SK-N-DZ (cell line): ENCODE measurements at places on chromosomes 11 and 22.
A peak's percentile ranks its signal among the peaks of the same experiment; 100 is the strongest.

GRCh38 chr11:58963551-58964104, 24.3 kb downstream of the GLYATL1 start:
- peak; percentile 8 for DNase-seq

DNA sequence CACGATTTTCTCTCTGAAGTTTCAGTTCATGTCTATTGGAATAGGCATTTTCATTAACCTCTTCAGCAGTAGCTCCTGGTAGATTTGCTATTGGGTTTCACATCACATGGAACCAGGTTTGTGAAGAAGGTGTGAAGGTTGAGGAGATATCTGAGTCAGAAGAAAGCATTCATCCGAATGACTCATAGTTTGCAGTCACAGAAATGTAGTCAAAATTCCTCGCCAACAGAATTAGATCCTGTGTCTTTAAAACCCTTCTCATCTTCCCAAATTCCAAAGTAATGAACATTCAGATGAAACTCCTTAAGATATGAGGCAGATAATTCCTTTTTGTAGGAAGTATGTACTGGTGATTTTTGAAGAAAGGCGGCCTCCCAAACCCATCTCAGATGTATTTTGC, 125.0 kb upstream of the LARGE1 start:
- no peak for DNase-seq

- no peak for DNase-seq
These were observed 14.1 kb upstream of the ARAP1 start for GRCh38 chr11:72766152-72766902.

DNA sequence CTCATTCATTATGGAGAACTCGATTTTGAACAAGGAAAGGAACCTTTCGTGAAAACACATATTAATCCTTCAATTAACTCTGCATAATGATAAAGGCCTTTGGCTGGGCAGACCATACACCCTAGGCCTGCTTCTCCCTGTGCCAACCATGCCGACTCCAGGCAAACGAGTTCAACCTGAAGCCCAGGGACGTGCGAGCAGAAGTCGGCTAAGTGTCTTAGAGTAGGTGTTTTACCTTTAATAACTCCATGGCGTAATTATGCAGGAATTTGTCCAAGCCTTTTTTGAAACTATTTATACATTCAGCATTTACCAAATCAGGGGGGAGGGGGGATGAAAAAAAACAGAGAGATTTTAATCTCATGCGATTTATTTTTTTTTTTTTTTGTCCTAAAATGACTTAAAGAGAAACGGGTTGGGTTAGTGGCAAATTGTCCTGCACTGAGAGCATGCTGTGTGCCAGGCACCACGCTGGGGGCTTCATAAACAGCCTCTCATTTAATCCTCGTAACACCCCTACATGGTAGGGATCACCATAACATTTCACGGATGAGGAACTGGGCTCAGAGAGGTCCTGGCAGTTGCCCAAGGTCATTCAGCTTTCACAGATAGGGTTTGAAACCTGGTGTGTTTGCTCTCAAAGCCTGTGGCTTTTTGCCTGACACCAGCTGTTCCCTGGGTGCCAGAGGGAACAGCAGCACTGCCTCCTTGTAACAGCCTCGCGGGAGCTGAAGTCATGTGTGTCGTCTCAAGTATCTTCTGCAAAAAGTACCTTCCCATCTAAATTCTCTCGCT, 423.9 kb downstream of the MN1 start:
- no peak for DNase-seq

DNA sequence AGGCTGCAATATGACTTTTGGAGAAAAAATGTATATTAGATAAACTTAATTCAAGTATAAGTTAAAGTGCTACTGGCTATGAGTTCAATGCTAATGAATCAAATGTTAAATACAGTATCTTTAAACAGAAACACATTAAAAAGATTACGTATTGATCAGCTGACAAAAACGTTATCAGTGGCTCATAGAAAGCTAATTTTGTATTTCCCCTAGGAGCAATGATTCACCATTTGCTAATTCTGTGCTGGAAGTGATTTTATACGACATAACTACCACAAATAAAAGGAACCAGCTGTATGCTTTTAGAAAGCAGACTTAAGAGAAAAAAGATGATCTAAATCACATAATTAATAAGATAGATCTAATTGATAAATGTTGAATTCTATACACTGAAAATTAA, 43.6 kb downstream of the MRE11 start:
- no peak for DNase-seq

DNA sequence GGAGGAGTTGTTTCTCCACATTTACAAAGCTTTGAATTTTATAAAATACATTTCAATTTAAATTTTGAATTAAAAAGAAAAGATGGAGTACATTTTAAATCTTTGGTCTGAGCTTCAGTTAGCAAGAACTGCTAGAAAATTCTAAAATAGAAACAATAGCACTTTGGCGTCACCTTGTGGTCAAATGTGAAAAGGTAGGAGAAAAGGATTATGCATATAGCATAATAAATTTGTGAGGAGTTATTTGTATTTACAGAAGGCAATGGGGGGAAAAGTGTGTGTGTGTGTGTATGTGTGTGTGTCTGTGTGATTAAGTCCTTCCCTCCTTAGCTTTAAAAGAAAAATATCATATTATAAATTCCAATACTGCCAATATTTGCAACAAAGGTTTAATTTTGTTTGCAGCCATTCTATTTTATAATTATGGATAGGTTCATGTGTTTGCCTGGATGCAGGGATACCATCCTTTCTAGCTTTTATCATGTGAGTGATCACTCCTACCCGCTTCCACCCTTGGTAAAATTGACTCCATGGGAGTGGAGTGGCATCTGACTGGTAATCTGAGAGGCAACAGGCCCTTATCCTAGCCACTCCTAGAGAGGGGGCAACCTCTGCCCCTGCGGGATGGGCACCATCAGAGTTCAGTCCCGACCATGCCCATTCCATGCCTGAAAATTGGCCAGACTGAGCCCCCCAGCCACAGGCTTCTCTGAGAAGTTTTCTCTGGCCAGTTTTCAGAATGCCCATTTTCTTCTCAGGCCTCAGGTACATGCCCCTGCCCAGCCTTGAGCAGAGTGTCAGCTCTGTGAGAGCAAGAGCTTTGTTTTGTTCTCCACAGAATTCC, 13.6 kb upstream of the LGR4 start:
- DNase-seq, result peak; percentile 67

GRCh38 chr11:69259096-69259495, 34.9 kb upstream of the MYEOV start:
- DNase-seq, result no peak

DNA sequence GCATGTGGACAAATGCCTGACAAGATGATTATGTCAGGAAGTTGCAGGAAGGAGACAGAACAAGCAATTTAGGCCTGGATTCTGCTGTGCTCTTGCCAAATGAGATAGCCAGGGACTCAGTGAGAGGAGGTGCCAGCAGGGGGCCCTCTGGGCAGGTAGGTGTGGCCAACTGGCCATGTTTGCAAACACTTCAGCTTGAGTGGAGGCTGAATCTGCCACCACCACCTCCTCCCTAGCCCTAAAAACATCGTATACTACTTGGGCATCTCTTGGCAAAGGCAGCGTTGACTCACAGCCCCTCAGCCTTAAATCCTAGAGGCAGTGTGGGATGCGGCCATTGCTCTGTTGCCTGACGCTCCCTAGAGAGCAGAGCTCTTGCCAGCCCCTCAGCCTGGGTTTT, 95.1 kb upstream of the PLET1 start:
- peak; percentile 3 for DNase-seq

DNA sequence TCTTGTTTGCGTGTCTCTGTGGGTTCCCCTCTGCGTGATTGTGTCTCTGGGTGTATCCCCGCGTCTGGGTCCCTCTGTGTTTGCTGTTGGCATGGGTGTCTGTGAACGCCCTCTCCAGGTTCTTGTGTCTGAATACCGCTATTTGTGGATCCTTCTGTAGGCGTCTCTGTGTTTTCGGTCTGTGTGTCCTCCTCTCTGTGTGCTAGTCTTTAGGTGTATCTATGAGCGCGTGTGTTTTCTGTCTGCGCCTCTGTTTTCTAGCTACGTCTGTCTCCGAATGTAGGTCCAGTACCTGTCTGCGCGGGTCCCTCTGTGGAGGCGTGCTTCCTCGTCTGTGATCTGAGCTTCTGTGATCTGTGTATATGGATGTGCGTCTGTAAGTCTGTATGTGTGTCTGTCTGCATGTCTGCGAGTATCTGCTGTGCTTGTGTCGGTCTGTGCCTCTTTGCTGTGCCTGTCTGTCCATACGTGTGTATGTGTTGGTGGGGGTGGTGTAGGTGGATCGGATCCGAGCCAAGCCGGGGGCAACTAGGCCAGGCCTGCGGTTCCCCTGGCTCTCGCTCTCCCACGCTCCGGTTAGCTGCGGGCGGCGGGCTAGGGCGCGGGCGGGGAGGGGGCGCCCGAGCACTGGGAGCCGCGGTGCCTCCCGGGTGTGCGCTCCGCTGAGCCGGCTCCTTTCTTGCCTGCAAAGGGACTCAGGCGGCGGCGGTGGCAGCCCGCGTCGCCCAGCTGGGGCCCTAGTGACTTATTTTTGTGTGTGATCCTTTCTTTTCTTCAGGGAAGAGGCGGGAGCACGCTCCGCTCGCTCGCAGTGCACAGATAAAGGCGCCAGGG, 105.3 kb upstream of the E2F8 start:
- peak; percentile 22 for DNase-seq

GRCh38 chr22:22878211-22878570, 9.4 kb upstream of the IGLL5 start:
- no peak for DNase-seq
